ENCODE measurements at places on chromosomes 1 and 21.
A peak's percentile ranks its signal among the peaks of the same experiment; 100 is the strongest.

GRCh38 chr1:92749024-92749634 lies 35.8 kb downstream of the EVI5 start:
- no peak overlapping the region for H3K27ac ChIP-seq
- no peak overlapping the region for H3K4me3 ChIP-seq
- no peak for DNase-seq

DNA sequence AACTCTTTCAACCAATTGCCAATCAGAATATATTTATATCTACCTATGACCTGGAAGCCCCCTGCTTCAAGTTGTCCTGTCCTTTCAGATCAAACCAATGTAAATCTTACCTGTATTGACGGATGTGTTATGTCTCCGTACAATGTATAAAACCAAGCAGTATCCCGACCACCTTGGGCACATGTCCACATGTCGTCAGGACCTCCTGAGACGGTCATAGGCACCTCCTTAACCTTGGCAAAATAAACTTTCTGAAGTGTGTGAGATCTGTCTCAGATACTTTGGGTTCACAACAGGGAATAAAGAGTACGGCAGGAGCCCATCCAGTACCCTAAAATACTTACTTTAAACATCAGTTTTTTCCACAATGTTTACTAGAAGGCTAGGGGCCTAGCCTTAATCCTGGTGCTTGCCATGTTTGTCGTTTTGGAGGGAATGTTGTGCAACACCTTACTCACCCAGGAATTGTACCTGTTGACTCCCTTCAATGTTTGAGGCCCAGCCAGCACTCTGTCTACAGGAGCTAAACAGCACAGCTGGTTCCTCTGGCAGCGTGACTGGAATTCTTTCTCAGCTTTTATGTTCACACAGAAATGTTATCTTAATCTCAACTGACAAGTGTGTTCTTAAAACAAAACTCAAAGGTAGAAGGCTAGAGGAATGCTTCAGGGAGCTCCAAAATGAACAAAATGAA lies 90.8 kb upstream of the USP25 start:
- DNase-seq = no peak
- H3K4me3 ChIP-seq = no peak overlapping the region
- H3K4me1 ChIP-seq = no peaks in the 10 kb centered on the region
- H3K27me3 ChIP-seq = no peaks in the 10 kb centered on the region
- no peak overlapping the region for H3K27ac ChIP-seq

- no peak overlapping the region for H3K27ac ChIP-seq
- no peak overlapping the region for H3K4me3 ChIP-seq
- no peaks in the 10 kb centered on the region for H3K36me3 ChIP-seq
- no peaks in the 10 kb centered on the region for H3K4me1 ChIP-seq
Observed at GRCh38 chr1:245277276-245277675, 122.5 kb downstream of the KIF26B start.

GRCh38 chr1:26996024-26996423 lies 2.5 kb downstream of the TRNP1 start:
- no peak overlapping the region for H3K4me3 ChIP-seq
- no peak for DNase-seq
- no peaks in the 10 kb centered on the region for H3K36me3 ChIP-seq
- peak overlapping the region; percentile 89 for H3K27ac ChIP-seq
- H3K4me1 ChIP-seq = no peaks in the 10 kb centered on the region

DNA sequence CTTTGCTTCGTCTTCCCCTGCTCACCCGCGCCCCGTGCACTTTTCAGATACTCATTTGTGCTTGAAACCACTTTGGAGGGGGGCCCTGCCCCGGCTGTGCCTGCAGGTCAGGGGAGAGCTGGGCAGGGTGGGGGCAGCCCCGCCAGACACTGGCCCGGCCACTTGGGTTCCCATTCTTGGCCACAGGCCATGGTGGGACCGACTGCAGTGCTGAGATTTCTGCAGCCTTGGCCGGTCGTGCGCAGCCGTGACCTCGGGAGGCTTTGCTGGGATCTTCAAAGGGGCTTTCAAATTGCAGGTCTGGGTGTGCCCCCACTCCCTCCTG lies 54.5 kb upstream of the TTC34 start:
- no peak for DNase-seq
- H3K27me3 ChIP-seq = no peaks in the 10 kb centered on the region
- no peaks in the 10 kb centered on the region for H3K4me1 ChIP-seq
- no peaks in the 10 kb centered on the region for H3K36me3 ChIP-seq

DNA sequence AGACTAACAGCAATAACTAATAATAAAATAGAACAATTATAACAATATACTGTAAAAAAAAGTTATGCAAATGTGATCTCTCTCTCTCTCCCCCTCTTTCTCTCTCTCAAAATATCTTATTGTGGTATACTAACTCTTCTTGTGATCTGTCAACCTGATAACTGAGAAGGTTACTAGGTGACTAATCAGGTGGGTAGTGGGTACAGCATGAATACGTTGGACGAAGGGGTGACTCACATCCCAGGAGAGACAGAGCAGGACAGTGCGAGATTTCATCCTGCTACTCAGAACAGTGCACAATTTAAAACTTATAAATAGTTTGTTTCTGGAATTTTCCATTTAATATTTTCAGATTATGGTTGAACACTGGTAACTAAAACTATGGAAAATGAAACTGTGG lies 257.5 kb downstream of the LRRC40 start:
- DNase-seq = no peak
- no peak overlapping the region for H3K27ac ChIP-seq
- H3K4me1 ChIP-seq = no peaks in the 10 kb centered on the region
- H3K4me3 ChIP-seq = no peak overlapping the region

DNA sequence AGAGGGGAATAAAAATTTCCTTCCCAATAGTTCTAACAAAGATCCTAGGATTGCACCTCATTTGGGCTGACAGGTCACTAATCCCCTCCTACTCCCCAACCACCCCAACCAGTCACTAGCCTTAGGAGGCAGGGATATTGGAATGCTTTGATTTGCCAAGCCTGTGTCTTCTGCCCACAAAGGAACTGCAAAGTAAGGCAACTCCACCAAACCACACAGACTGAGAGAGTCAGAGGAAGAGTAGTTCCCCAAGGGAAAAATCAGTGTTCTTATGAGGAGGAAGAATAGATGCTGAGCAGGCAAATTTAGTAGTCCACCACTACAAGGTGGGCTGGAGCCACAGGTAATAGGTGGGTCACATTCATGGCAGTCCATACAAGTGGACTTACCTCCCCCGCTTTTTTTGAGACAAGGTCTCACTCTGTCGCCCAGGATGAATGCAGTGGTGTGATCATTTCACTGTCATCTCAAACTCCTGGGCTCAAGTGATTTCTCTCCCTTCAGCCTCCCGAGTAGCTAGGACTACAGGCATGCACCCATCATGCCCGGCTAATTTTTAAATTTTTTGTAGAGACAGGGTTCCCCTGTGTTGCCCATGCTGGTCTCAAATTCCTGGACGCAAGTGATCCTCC lies 3.7 kb upstream of the TMEM39B start:
- no peaks in the 10 kb centered on the region for H3K36me3 ChIP-seq
- no peaks in the 10 kb centered on the region for H3K27me3 ChIP-seq
- no peak for DNase-seq
- no peak overlapping the region for H3K27ac ChIP-seq

GRCh38 chr1:40919475-40920011 lies 57.4 kb upstream of the CITED4 start:
- no peaks in the 10 kb centered on the region for H3K4me1 ChIP-seq
- no peak overlapping the region for H3K27ac ChIP-seq
- no peak overlapping the region for H3K4me3 ChIP-seq

GRCh38 chr21:43600642-43601402 lies 58.5 kb downstream of the HSF2BP start:
- no peak overlapping the region for H3K4me3 ChIP-seq
- no peaks in the 10 kb centered on the region for H3K27me3 ChIP-seq
- peaks cover 14% of the 10 kb centered on the region for H3K4me1 ChIP-seq

GRCh38 chr1:222057162-222057561 lies 315.3 kb upstream of the DUSP10 start:
- H3K27ac ChIP-seq = no peak overlapping the region
- H3K4me3 ChIP-seq = no peak overlapping the region
- no peaks in the 10 kb centered on the region for H3K27me3 ChIP-seq
- no peak for DNase-seq
- H3K4me1 ChIP-seq = no peaks in the 10 kb centered on the region

- no peaks in the 10 kb centered on the region for H3K4me1 ChIP-seq
- H3K27me3 ChIP-seq = no peaks in the 10 kb centered on the region
Observed at GRCh38 chr1:184801503-184801902, 46.8 kb upstream of the EDEM3 start.

- DNase-seq = no peak
- H3K27ac ChIP-seq = no peak overlapping the region
- H3K36me3 ChIP-seq = no peaks in the 10 kb centered on the region
- H3K4me3 ChIP-seq = no peak overlapping the region
- H3K27me3 ChIP-seq = no peaks in the 10 kb centered on the region
Observed at GRCh38 chr1:186304982-186305949, 69.8 kb downstream of the TPR start.

- H3K4me1 ChIP-seq = peaks cover 30% of the 10 kb centered on the region
- DNase-seq = no peak
- H3K27ac ChIP-seq = peak overlapping the region; percentile 98
- H3K4me3 ChIP-seq = peak overlapping the region; percentile 81
Observed at GRCh38 chr1:65068202-65069010, 79.6 kb upstream of the AK4 start.

DNA sequence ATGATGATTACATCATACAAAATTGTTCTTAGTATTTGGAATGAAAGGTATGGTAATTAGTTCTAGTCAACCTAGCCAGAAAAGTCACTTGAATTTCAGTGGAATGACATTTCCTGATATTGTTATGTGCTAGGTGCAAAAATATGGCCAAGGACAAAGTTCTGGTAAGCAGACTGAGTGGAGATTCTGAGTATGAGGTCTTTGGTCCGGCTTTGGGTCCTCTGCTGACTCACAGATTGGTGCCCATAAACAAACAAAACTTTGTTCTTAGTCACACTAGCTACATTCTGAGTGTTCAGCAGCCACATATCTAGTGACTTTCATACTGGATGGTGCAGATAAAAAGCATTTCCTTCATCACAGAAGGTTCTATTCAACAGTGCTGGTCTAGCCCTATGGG lies 206.1 kb downstream of the ZNF648 start:
- H3K4me3 ChIP-seq = no peak overlapping the region
- no peak overlapping the region for H3K27ac ChIP-seq
- no peaks in the 10 kb centered on the region for H3K4me1 ChIP-seq
- DNase-seq = no peak
- no peaks in the 10 kb centered on the region for H3K27me3 ChIP-seq
- H3K36me3 ChIP-seq = no peaks in the 10 kb centered on the region

DNA sequence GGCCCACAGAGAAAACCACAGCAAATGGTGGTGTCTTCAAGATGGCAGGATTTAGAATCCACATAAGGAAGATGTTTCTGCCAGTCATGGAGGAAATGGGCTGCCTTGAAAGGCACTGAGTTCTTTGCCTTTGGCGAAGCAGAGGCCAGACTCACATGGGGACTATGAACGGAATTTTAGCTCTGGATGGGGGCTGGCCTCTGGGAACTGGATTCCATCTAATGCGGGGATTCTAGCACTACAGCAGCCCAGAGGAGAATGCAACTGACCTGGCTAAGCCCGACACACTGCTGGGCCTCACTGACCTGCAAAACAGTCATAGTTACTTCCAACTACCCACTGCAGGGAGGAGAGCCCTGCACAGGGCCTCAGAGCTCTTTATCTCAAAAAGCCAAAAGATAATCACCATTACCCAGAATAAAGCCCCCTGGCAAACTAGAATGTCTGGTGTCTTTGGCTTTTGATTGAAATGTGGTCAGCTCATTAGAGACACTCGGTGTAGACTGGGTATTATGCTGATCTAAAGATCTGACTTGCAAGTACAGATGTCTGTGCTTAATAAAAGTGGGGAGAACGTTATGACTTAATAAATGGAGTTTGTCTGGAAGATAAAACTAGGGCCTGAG lies 11.6 kb downstream of the HCRTR1 start:
- peak overlapping the region; percentile 87 for H3K27ac ChIP-seq
- H3K4me1 ChIP-seq = no peaks in the 10 kb centered on the region
- H3K36me3 ChIP-seq = peaks cover 53% of the 10 kb centered on the region

DNA sequence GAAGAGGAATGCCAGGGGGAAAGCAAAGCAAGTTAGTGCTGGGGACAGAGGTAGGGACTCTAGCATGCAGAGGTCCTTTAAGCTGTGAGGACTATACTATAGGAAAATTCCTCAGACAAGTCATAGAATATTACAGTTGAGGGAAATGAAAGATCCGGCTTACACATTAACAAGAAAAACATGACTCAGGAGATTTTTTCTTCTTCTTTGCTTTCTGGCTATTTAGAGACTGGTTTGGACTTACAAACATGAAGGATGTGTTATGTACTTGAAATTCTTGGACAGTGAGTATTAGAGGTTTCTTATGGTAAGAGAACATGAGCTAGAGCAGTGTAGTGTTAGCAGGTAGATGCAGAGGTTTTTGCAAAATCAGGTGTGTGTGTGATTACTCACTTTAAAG lies 24.9 kb downstream of the USP25 start:
- no peaks in the 10 kb centered on the region for H3K36me3 ChIP-seq
- H3K27me3 ChIP-seq = no peaks in the 10 kb centered on the region
- H3K4me3 ChIP-seq = no peak overlapping the region
- DNase-seq = no peak
- H3K27ac ChIP-seq = no peak overlapping the region

All from right atrium auricular region (tissue), 2 donors.